ENCODE measurements at places on chromosomes 12 and 14.

- DNase-seq = no peak
Observed at GRCh38 chr12:4909734-4910501, at the start of gene KCNA1. Gene KCNA1, plus strand, starts transcription at chr12:4909905. Its CDS starts 1,474 bp downstream, at chr12:4911379.

- DNase-seq = no peak
Observed at GRCh38 chr12:64450711-64451486, 1.0 kb upstream of the TBK1 start.

GRCh38 chr14:92105073-92105892 lies 1.1 kb downstream of the ATXN3 start:
- DNase-seq = peak; percentile 30

DNA sequence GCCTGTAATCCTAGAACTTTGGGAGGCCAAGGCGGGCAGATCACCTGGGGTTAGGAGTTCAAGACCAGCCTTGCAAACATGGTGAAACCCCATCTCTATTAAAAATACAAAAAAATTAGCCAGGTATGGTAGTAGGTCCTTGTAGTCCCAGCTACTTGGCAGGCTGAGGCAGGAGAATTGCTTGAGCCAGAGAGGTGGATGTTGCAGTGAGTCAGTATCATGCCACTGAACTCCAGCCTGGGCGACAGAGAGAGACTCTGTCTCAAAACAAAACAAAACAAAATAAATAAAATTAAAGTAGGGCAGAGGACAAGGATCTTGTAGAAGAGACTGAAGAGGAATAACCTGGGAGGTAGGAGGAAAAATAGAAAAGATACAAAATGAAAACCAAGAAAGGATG lies 45.5 kb upstream of the GUCY2C start:
- DNase-seq = no peak

DNA sequence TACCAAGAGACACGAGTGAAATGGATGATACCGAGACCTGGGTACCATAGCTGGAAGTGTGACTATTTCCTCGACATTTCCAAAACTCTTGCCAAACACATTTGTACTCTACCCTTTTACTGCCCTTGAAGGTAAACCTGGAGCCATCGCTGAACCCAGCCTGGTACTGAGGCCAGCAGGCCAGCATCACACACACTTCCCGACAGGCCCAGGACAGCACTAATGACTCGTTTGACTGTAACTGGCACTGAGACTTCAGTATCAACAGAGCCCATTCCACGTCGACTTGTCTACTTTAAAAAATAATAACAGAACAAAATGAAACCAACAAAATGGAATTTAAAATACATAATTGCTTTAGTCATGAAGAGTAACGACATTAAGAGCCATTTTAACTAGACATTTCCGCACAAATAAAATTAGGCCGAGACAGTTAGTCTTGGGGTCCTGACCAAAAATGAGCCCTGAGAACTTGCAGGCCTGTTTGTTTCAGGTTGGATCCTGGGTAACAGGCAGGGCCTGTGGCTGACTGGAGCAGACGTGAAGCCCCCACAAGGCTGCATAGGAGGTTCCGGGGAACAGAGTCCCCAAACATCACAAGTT lies 94.3 kb downstream of the RIMBP2 start:
- no peak for DNase-seq

GRCh38 chr14:90569201-90569600 lies 172.4 kb downstream of the CALM1 start:
- DNase-seq = no peak

DNA sequence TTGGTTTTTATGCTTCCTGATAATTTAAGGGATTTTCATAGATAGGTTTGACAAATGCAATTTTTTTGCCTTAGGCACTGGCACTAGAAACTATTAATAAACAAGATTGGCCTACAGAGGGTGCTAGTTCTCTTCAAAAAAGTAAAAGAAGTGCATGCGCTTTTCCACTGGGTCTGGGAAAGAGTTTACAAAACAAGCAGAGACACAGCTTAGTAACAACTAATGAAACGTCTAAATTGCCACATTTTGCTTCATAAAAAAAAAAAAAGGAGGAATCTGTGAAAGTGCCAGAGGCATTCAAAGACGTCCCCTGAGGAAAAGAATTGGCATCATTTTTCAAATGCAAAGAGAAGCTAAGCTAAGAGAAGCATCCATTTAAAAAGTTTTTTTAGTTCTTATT lies 58.3 kb upstream of the EEA1 start:
- peak; percentile 37 for DNase-seq

DNA sequence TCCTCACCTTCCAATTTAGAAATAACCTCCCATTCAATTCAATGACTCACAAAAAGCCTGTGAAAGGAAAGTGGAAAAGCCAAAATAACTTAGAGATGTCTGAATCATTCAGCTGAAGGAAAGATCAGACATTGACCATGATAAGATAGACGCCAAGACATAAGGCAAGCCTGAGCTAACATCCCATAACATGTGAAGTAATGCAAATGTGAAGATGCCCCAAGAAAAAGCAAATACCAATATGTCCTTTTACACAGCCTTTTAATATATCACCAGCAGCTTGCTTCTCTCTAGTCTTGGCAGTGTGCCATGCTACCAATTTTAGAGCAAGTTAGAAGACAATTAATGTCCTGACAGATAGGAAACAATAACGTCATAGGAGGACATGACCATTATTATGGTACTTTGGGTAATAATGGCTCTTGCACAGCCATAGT lies 2.4 kb upstream of the NUMB start:
- no peak for DNase-seq

- DNase-seq = no peak
Observed at GRCh38 chr14:102538602-102539543, 29.3 kb upstream of the ANKRD9 start.

DNA sequence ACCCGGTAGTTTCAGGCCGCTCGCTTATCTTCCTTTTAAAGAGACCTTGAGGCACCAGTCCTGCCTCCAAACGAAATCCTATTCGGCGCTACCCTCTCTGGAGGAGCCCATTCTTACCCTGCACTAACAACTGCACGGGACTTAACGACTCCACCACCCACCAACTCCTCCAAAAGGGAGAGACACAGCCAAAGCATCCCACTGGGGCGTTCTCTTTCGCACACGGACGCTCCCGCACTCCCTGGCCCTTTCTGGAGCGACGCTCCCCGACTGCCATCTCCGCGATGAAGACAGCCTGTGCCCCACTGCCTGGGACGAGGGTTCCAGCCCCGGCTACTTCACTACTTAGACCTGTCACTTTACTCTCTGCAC lies 650 bp downstream of the GALC start:
- DNase-seq = peak; percentile 2

GRCh38 chr12:131135311-131135785 lies 181.6 kb downstream of the ADGRD1 start:
- no peak for DNase-seq

DNA sequence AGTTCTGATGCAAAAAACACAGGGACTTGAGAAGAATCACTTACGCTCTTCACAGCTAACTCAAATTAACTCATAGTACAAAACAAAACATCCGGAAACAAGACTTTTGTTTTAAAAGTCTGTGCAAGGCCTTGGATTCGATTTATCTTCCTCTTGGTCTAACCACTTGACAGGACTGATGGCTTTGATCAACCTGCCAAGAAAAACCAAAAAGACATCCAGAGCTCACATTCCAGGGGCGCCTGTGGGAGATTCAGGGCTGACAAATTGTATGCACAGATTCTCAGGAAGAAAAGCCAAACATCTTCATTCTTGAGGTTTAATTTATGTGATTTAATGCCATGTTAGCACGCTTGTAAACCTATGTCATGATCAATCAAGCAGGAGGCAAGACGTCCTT lies 129.1 kb upstream of the TMCC3 start:
- peak; percentile 62 for DNase-seq

DNA sequence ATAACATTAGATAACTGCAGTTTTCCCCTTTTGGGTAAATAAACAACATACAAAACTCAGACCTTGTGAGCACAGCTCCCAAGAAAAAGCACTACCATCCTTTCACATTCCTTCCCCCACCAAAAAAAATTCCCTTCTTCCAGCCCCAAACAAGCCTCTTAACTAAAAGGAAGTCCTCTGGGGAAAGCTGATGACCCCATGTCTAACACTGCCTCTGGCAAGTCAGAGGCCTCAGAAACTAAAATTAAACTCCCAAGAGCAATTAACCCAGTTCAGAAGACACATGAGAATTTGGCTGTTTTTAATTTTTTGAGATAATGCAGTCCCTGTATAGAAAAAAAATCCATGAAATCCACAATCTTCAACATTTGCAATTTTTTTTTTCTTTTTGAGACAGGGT lies 127.7 kb downstream of the SPTSSA start:
- DNase-seq = no peak

- DNase-seq = no peak
Observed at GRCh38 chr12:93335603-93336162, 42.0 kb upstream of the NUDT4 start.

GRCh38 chr12:55636853-55637252 lies at the start of gene OR10P1:
Gene OR10P1, plus strand, starts transcription at chr12:55636892. Its CDS starts 0 bp downstream, at chr12:55636892.
- no peak for DNase-seq

DNA sequence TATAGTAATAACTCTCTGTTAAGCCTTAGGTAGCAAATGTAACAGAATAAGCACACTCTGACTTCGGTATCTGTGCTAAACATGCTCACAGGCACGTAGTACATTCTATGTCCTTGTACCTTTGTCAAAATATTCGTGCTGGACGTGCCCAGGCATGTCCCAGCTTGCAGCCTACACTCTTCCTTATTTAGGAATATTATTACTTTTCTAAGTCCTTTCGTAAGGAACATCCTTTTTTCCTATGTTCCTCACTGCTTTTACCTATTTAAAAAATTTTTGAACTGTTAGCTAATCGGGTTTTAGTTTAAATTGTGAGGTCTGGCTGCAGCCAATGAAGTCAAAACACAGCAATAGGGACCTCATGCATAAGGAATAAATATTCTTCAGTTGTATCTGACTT lies 24.1 kb upstream of the UBC start:
- no peak for DNase-seq
